ENCODE measurements at places on chromosomes 4 and X.

DNA sequence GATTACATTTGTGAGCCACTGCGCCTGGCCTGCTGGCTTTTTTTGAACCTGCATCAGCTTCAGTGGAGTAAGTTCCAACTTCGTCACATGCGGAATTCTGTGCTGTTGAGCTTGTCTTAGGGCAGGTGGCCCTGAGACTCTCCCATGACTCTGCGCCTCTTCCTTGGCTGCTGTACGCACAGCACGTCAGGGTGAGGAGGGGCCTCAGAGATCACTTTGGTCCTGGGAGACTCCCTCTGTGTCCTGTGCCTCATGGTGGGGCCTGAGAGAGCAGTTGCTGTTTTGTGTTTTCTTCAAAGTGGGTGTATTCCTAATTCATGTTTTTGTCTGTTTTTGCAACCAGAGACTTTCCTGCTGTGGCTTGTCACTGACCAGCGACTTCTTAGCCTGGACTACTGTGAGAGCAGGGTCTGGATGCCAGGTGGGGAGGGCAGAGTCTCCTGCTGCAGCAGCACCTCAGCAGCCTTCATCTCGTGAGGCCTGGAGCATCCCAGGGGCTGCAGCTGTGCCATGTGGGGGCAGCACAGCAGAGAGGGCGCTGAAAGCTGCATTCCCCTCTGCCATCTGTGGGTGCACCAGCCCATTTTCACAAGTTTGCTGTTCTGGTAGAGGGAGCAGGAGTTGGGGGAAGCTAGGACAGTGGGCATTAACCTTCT lies 107.8 kb downstream of the TNIP2 start:
- no peak for DNase-seq

DNA sequence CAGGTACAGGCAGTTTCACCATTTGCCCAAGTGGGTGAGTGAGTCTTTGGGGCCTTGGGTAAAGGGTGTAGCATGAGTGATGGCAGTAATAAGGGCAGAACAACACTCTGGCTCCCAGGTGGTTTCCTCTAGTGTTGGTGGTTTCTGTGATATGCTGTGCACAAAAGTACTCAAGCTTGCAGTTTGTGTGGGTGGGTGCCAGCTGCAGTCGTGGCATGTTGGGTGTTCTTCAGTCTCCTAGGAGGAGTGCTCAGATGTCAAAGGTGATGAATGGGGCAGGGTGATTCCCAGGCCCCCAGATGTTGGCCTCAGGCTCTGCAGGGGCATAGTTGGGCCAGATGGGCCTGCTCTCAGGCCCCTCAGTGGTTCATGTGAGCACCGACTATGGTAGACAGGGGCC lies 166.1 kb upstream of the KLF8 start:
- no peak for DNase-seq

- no peak for DNase-seq
Measured at GRCh38 chr4:39994406-39994805, 16.7 kb upstream of the PDS5A start.

DNA sequence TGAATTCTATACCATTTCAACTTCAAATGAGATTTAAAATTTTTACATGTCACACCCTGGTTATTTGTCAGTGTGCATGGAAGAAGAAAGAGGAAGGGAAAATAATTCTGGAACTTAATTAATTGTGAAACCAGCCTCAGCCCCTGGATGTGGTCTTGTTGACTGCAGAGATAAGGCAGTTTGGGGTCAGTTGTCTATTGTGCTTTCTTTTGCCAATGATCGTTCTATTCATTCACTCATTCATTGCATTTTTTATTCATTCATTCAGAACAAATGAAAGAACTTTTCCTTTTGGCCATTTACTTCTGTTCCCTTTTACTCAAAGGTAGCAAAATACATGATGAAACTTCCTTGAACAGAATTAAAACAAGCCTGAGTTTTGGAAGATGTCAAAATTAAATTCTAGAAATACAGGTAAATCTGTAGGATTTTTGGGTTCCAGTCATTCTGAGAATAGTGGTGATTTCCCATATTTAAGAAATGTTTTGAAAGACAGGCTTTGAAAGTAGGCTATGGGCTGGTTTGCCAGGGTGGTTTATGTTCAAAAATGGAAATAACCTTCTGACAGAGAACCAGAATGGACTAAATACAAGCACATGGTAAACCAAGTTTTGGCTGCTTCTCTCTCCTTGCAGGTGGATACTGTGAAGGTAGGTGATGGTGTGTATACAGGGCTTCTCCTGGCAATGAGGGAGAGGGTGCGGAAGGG lies 35.7 kb downstream of the PARM1 start:
- DNase-seq: no peak

DNA sequence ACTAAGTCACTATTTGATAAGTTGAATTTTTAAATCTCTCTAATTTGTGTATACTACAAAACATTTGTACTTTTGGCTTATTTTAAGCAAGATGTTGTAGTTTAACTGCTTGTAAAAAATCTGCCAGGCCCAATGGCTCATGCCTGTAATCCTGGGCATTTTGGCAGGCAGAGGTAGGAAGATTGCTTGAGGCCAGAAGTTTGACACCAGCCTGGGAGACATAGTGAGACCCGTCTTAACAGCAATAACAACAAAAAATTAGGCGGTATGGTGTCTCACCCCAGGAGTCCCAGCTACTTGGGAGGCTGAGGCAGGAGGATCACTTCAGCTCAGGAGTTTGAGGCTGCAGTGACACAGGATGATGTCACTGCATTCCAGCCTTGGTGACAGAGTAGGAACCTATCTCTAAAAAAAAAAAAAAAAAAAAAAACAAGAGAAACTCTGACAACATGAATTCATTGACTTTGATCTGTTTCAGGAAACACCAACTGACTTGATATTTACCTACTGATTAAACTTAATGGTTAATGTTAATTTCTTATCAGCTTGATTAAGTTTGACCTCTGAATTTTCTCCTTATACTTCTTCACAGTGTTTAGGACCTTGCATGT lies 8.9 kb downstream of the FHIP1A start:
- DNase-seq: no peak

DNA sequence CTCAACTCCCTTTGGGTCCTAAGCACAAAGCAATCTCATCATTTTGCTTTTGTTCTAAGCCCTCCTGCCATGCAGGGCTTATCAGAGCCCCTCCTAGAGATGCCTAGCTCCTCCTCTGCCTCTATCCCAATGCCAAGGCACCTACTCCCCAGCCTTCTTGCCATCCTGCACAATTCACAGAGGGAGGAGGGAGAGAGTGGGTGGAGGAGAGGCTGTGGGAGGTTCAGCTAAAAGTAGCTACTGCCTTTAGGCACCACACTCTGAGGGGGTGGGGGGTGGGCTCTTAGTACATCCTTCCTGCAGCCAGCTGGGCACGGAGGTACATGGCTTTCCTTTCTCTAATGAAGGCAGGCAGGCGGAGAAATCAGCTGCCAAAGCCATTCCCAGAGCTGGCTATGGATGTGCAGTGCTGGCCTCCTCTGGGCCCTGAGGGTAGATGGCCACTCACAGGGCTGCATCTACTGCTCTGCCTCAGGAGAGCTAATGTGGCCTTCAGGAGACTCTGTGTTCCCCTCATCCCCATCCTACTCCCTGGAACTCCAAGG lies 40.1 kb downstream of the ARHGEF9 start:
- DNase-seq: no peak

GRCh38 chr4:6839579-6839978 lies 57.1 kb downstream of the KIAA0232 start:
- DNase-seq: no peak

- no peak for DNase-seq
Measured at GRCh38 chr4:3186609-3187008, 62.4 kb upstream of the MSANTD1 start.

GRCh38 chr4:3719191-3719590 lies 47.0 kb upstream of the ADRA2C start:
- no peak for DNase-seq

DNA sequence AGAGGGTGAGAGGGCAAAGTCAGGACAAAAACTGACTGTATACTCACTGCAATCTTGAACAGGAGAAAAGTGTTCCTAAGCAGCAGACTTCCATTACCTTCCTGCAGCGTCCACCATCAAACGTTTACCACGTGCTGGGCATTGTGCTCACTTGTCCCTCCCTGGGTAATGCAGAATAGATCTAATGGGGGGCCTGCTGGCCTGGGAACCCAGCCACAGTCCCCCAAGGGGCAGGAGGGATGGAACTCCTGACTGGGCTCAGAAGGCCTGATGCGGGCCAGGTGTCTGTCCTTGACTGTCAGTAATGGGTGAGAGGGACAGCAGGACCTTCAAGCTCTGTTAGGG lies 37.6 kb upstream of the FAM156A start:
- DNase-seq: no peak

DNA sequence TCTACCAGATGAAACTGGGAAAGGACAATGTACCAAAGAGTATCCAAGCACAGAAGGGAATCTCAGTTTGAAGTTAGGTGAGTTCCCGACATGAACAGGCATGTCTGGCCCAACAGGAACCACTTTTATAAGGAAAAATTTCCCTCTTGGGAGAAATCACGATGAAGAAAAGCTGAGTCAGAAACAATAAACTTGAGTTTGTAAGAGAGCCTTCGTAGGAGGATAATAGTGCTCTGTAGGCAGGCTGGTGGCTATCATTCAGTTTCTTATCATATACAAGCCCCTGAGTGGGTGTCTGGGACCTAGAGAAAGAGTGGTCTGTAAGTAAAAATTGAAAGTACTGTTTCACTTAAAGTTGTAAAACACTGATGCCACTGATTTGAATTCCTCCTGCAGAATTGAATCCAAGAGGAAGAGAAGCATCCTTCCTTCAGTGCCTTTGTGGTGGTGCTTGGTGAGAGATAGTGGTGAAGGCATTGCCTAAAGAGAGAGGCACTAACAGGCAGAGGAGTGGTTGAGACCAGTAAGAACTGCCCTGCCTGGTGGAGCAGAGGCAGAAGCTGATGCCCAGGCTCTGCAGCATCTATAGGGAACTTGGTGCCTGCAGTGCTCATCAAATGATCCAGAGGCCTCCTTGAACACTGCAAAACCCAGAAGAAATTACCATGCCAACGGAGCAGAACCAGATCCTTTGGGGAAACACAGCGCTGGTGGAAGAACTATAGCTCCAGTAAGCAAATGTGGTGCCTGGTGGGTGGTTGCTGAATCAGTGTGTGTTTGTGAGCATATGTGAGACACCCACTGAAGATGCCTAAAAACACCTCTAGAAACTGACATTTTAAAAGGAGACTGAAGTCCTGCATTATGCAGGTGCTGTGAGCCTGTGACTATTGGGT lies 31.7 kb upstream of the METAP1 start:
- DNase-seq: no peak

DNA sequence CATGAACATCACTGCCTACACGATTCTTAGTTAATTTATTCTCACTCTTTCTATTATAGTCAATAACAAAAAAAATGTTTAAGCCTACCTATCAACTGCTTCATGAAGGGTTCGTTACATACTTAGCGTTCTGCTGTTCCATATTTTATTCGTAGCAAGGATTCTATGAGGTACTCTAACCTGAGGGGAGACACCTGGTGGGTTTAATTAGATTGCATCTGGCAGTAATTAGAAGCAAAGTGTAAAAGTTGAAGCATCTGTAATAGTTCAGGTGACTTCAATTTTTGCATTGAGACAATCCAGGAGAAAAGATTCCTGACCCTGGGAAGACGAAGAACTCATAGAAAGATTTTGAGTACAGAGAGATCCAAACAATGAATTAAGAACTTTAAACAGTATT lies 1655.8 kb upstream of the TENM3 start:
- DNase-seq: no peak

DNA sequence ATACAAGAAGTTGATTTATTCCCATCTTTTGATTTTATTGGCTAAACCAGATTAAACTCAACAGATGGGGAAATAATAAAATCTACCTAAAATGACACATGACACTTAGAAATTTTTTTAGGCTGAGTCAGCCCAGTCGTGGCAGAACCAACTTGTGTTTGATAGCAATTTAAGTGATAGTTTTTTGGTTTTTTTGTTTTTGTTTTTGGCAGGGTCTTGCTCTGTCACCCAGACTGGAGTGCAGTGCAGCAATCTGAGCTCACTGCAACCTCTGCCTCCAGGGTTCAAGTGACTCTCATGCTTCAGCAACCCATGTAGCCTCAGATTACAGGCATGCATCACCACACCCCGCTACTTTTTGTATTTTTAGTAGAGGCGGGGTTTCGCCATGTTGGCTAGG lies 370.3 kb upstream of the NOCT start:
- DNase-seq: no peak

- DNase-seq: no peak
Measured at GRCh38 chrX:44891642-44892041, 18.7 kb downstream of the KDM6A start.

DNA sequence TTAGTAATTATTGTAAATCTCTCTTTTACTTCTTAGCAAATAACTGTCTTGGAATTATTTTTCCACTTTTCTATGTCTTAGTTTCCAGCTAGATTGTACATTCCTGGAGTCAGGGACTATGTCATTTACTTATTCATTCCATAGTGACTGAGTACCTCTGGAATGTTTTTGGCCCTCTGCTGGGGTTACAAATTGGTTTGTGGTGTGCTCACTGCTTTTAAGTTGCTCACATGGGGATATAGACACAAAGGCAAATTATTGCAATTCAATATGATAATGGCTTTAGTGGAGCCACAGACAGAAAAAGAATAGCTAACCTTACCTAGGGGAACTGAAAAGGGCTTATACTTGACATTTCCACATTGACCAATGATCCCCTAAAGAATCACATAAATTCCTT lies 63.7 kb upstream of the PDGFRA start:
- no peak for DNase-seq

GRCh38 chr4:74545448-74545847 lies 100.5 kb downstream of the AREG start:
- no peak for DNase-seq

- no peak for DNase-seq
Measured at GRCh38 chrX:147476008-147476407, 435.7 kb upstream of the FMR1 start.

DNA sequence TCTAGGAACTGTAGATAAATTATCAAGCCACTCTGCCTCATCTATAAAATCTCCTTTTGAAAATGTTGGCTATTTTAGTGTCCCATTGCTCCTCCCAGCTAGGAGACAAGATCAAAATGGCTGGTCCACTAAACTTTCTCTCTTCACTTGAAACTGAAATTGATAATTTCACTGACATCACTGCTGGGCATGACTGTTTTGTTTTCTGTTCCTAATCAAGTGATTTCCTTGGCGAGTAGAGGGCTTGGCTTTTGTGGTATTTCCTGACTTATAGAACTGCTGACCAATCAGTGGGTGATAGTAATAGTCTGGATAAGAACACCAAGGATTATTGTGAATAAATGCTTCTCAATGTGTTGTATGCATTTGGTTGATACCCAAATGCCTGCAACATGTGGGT lies 2152.9 kb downstream of the ARAP2 start:
- DNase-seq: no peak

DNA sequence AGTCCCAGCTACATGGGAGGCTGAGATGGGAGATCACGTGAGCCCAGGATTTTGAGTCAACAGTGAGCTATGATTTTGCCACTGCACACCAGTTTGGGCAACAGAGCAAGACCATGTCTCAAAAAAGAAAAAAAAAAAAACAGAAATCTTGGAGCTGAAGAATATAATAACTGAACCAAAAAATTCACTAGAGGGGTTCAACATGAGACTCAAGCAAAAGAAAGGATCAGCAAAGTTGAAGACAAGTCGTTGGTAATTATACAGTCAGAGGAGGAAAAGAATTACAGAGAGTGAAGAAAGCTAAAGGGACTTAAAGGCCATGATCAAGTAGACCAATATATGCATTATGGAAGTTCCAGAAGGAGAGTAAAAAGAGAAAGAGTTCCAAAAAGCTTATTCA lies 26.9 kb downstream of the SHROOM4 start:
- DNase-seq: no peak

Data from CD8-positive, alpha-beta memory T cell (primary cell).